ENCODE measurements at places on chromosomes 7 and 10.
A peak's percentile ranks its signal among the peaks of the same experiment; 100 is the strongest.

DNA sequence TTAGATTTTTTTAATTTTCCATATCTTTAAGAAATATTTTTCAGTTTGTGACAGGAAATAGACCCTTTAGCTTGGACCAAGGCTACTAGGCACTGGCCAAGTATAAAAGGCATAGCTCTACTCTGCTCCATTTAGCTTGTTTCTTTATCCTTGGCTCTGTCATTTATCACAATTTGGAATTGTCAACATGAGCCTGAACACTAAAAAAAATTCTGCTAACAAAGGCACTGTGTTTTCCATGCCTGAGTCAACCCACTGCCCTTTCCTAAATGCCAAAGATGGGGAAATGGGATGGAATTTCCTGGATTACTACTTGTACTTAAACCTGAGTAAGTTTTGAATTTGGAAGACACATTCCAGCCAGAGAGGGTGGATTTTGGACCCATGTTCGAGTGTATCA is 128.4 kb downstream of the NSUN6 start:
- no peak for DNase-seq

DNA sequence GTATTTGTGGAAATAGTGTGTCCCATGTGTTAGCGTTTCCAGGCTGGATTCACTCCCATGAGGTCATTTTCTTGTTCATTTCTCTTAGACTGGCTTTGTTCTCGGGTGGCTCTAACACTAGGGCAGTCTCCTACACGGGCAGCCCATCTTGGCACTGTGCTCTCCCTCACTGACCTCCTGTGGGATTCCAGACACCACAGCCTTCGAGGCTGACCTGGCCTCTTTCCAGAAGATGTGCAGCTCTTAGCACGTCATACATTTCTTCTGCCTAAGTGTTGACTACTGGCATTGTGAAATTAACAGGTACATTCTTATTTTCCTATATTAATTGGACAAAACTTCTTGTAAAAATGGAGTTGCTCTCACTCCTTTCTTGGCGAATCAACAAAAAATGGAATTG is 72.8 kb downstream of the INSYN2A start:
- DNase-seq = no peak

GRCh38 chr10:42111076-42111475 is 527.3 kb downstream of the ZNF33B start:
- no peak for DNase-seq

DNA sequence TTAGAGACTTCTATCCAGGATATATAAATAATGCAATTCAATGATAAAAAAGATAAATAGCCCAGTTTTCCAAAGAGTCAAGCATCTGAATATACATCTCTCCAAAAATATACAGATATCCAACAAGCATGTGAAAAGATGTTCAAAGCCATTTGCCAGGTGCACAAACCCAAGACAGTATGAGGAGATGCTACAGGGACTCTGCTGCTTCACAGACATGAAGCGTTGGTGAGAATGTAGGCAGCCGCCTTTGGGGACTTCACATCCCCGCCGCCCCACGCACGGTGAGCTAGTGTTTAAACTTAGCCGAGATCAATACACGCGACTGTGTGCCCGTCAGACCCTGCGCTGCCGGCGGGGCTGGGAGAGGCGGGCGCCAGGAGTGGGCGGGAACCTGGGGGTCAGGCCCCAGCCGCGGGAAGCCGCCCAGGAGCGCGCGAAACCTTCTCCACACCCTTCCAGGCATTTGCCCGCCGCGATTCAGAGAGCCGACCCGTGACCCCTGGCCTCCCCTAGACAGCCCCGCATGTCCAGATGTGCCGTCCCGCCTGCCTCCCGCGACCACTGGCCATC is 927 bp upstream of the ALOX5 start:
- no peak for DNase-seq

- no peak for DNase-seq
Observed at GRCh38 chr7:136102881-136103280, 125.7 kb upstream of the MTPN start.

DNA sequence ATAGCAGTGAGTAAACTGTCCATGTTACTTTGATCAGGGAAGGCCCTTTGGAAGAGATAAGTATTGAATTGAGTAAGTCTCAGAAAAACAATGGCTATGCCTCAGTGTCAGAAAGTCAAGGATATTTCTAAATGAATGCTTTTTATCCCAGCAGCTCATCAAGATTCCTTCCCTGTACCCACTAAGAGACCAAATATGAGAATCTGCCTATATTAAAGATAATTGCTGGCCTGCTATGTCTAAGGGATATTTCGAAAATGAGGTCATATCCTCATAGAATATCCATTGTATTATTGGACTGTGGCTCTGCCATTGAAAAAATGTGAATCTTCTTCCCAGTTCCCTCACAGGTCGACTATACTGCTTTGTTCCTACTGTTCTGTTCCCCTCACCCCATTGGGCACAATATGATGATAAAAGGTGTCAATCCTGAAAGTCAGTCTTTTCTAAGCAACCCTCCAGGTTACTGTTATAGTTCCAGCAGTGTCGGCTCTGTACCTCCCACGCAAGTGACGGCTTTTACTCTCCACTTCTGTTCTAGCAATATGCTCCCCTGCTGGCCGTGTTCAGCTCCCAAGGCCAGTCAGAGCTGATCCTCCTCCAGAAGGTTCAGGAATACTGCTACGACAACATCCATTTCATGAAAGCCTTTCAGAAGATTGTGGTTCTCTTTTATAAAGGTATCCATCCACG is 51.7 kb downstream of the BZW2 start:
- no peak for DNase-seq

DNA sequence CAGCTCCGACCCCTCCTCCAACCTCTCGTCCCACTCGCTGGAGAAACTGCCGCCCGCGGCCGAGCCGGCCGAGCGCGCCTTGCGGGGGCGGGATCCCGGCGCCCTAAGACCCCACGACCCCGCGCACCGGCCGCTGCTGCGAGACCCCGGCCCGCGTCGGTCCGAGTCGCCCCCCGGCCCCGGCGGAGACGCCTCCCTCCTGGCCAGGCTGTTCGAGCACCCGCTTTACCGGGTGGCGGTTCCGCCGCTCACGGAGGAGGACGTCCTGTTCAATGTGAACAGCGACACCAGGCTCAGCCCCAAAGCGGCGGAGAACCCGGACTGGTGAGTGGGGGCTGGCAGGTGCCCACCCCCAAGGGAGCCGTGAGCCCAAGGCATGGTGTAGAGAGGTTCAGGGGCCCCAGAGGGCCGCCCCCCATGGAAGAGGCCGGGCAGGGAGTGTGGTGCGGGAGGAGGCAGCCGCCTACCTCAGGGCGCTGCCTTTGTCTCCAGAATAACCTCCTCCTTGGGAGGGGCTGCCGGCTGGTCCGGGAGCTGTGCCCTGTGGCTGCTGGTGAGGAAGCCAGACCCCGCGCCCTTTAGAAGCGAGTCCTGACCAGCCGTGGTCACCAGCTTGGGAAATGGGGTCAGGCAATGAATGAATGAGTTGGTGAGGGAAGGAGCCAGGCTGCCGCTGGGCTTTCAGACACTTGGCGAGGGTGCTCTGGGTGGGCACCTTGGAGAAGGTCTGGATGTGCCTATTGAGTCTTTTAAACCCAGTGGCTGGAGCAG is 1.3 kb downstream of the FAM20C start:
- DNase-seq = no peak

- no peak for DNase-seq
Observed at GRCh38 chr7:98329791-98330373, 48.4 kb downstream of the BRI3 start.

DNA sequence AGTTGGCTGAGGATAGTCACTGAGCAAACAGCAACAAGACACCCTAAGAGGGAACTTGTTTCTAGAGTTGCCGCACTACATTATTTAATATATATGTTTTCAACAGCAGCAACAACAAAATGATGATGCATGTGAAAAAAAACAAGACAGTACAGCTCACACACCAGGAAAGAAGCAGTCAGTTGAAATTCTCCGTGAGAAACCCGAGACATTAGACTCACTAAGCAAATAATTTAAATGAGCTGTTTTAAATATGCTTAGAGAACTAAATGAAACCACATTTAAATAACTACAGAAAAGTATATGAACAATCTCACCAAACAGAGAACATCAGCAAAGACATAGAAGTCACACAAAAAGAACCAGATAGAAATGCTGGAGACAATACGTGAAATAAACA is 426.3 kb upstream of the PFKP start:
- DNase-seq = no peak

- DNase-seq = no peak
Observed at GRCh38 chr7:47291461-47292081, 290.3 kb downstream of the TNS3 start.

GRCh38 chr7:91265693-91266066 is 1.4 kb downstream of the FZD1 start:
- DNase-seq = no peak

DNA sequence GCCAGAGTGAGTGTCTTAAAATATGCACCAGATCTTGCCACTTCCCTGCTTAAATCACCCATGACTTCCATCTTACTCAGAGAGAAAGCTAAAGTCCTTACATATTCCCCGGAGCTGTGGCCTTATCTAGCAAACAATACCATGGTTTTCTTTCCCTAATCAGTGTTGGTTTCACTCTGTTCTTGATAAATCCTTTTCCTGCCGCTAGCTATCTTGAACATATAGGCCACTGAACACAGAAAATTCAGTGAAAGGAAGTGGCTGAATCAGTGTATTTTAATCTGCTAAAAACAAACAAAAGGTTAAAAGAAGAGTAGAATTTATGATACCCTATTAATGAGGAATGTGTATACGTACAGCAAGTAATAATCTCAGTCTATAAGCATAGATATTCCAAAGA is 42.0 kb upstream of the JAZF1 start:
- no peak for DNase-seq

- no peak for DNase-seq
Observed at GRCh38 chr7:84629640-84630318, 435.2 kb upstream of the SEMA3A start.

- no peak for DNase-seq
Observed at GRCh38 chr10:95559471-95559870, 1.7 kb downstream of the SORBS1 start.

GRCh38 chr10:1151076-1152033 is 95.2 kb downstream of the WDR37 start:
- DNase-seq = no peak

GRCh38 chr10:90066435-90066834 is 365.0 kb downstream of the KIF20B start:
- no peak for DNase-seq

- no peak for DNase-seq
Observed at GRCh38 chr10:114290038-114290437, 51.0 kb downstream of the VWA2 start.

DNA sequence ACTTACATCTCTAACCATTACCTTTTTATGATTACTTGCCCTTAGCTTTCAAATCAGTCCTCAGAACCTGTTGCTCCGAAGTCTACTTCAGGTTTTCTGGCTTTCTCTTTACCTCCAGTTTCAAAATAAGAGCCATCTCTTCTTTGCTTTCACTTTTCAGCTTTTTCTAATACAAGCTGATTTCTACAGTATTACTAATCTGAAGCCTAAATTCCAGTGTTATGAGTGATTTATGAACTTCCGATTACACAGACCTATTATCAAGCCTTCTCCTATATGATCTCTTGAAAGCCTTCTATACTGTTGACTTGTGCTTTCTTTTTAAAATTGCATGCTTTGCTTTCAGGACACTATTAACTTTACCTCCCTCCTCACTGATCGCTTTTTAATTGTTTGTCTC is 1307.8 kb upstream of the CELF2 start:
- DNase-seq = no peak

DNA sequence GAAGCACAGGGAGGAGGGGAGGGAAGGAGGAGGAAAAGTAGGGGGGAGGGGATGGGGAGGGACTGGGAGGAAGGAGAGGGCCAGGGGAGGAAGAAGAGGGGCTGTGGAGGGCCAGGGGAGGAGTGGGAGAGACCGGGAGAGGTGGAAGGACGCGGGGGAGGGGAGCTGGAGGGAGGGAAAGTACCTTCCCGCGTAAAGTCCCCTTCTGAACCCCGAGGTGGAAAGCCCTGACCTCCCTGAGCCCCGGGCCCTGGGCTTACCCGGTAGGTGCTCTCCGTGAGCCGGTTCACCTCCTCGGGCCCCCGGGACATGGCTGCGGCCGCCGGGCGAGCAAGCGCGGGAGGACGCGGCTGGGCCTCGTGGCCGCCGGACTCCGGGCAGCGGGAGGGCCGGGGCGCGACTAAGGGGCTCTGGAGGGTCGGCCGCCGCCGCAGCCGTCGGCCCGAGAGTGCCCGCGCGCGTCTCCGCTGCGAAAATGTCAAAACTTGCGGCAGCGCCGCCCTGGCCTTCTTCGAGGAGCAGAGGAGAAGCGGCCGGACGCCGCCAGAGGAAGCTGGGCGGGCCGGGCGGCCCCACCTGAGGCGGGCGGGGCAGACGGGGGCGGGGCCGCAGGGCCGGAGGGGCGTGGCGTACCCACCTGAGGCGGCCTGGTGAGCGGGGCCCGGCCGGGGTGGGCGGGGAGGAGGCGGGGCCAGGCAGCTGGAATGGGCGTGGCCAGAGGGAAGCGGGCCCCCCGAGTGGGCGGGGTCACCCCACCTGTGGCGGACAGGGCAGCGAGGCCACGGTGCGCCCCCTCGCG is at the start of gene BAIAP2L1:
Gene BAIAP2L1, minus strand, starts transcription at position 549 of the 799 bp plus-strand sequence. Its CDS starts 238 bp downstream, at position 311.
- peak; percentile 70 for DNase-seq

DNA sequence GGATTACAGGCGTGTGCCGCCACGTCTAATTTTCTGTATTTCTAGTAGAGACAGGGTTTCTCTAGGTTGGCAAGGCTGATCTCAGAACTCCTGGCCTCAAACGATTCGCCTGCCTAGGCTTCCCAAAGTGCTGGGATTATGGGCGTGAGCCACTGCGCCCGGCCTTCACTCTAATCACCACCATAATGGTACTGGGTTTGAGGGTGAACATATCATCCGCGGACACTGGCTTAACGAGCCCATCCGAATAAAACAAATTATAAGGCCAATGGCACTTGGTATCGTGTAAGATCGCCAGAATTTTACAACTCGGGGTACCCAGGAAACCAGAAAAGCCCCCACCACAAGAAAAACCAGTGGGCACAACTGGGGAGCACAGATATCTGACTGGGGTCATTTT is 580 bp downstream of the FAM200A start:
- DNase-seq = no peak

DNA sequence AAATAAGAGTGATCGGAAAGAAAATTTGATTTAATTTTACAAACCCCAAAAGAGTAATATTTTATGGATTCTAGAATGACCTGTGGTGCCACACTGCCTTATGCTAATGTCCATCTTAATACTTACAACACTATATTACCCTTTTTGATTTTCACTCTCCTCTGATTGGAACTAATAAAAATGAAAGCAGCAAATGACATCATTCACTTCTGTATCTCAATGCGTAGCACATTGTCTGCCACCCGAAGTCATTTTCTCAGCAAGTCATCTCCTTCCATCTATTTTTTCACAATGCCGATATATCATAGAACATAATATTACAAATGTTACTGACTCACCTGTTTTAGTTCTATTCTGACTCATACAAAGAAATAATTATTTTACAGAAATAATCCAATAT is 127.5 kb upstream of the PCLO start:
- DNase-seq = no peak

DNA sequence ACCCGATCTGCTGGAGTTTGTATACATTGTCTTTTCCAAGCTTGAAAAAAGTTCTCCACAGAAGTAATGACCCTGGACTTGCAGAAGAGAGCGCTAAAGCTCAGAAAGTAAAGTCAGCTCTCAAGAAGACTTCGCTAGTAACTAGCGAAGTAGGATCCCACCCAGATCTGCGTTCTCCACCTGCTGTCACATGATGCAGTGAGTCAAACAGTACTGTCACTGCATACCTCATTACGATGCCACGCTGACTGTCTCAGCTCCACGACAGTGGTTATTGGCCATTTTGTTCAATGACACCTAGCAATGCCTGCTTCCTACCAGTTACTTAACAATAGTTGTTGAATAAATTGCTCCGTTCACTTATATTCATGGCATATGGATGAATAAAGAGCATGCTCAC is 29.7 kb upstream of the SEC61G start:
- no peak for DNase-seq

- DNase-seq = no peak
Observed at GRCh38 chr7:54933643-54934042, 85.2 kb upstream of the EGFR start.

Data from stimulated activated CD4-positive, alpha-beta T cell treated with anti-CD3 and anti-CD28 coated beads, Interleukin-15, amount 100 ng/mL, for 1 hour (primary cell).